ENCODE measurements at places on chromosomes 3 and 15.

DNA sequence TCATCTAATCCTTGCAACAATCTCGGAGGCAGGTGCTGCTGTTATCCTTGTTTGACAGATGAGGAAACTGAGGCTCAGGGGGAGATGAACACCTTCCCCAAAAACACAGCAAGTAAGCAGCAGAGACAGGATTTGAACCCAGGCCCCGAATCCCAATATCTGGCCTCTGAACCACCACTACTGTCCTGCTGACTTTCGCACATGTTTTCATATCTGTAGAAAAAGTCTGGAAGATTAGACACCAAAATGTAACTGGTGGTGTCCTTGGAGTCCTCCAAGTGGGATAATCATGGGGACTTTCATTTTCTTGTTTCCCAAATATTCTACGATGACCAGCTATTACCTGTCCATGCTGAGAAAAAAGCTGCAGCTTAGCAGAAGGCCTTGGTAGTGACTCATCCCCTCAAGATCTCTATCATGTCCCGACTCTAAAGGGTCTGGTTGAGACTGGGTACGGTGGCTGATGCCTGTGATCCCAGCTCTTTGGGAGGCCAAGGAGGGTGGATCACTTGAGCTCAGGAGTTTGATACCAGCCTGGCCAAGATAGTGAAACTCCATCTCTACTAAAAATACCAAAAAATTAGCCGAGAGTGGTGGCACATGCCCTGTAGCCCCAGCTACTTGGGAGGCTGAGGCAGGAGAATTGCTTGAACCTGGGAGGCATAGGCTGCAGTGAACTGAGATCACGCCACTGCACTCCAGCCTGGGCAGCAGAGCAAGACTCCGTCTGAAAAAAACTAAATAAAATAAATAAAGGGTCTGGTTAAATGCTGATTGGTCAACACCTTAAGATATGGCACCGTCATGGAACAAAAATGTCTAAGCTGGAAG lies 8.6 kb downstream of the IRAK2 start:
- H3K27ac ChIP-seq, result no peak overlapping the region
- H3K27me3 ChIP-seq, result no peaks in the 10 kb centered on the region
- H3K36me3 ChIP-seq, result no peaks in the 10 kb centered on the region
- DNase-seq, result no peak
- H3K4me1 ChIP-seq, result no peaks in the 10 kb centered on the region

DNA sequence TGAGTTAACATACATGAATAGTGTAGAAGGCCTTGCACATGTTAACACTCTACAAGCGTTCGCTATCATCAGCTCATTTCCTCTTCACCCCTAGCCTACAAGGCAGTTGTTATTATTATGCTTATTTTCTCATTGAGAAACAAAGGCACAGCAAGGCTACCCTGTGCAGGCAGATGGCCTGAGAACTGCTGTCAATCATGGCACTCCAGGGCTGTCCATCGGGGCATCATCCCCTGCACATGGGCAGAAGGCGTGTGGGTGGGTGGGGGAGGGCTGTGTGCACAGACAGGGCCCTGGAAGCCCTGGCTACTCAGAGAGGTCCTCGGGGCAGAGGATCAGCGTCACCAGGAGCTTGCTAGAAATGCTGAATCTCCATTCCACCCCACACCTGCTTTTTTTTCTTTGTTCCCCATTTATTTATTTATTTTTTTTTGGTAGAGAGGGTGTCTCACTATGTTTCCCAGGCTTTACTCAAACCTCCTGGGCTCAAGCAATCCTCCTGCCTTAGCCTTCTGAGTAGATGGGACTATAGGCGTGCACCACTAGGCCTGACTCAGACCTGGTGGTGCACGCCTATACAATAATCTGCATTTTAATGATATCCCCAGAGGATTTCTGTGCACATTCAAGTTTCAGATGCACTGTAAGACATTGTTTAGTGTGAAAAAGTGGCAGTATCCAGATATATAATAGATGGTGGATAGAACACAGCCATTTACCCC lies 9.6 kb upstream of the ZXDC start:
- H3K36me3 ChIP-seq, result no peaks in the 10 kb centered on the region
- H3K27me3 ChIP-seq, result no peaks in the 10 kb centered on the region

- H3K4me1 ChIP-seq, result peaks cover 12% of the 10 kb centered on the region
- peaks cover 9% of the 10 kb centered on the region for H3K27me3 ChIP-seq
- DNase-seq, result no peak
- no peaks in the 10 kb centered on the region for H3K36me3 ChIP-seq
- H3K27ac ChIP-seq, result no peak overlapping the region
These were observed 81.1 kb upstream of the MFGE8 start for GRCh38 chr15:88994286-88994685.

DNA sequence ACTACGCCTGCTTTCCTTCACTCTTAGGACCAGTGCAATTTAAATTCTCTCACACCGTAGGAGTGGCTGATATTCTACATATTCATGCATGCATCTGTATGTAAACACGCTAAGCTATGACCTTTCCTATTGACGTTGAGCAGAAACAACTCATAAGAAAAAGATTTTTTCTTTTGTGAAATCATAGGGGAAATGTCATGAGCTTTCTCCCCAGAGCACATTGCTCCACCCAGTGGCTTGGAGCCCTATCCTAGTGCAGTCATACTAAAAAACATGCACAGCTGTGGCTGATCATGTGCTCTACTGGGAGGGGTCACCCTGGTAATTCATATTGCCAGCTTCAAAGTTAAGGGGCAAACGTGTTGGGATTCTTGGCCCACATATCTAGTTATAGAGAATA lies 1.8 kb upstream of the MESD start:
- no peak overlapping the region for H3K4me3 ChIP-seq
- no peak overlapping the region for H3K27ac ChIP-seq
- peaks cover 4% of the 10 kb centered on the region for H3K4me1 ChIP-seq

GRCh38 chr15:66024116-66024515 lies 154.8 kb downstream of the RAB11A start:
- H3K4me3 ChIP-seq, result no peak overlapping the region
- no peak overlapping the region for H3K27ac ChIP-seq
- H3K27me3 ChIP-seq, result no peaks in the 10 kb centered on the region
- DNase-seq, result no peak

- no peaks in the 10 kb centered on the region for H3K4me1 ChIP-seq
- H3K4me3 ChIP-seq, result no peak overlapping the region
- DNase-seq, result no peak
- H3K27ac ChIP-seq, result no peak overlapping the region
- H3K36me3 ChIP-seq, result peaks cover 10% of the 10 kb centered on the region
- no peaks in the 10 kb centered on the region for H3K27me3 ChIP-seq
These were observed 23.2 kb downstream of the QTRT2 start for GRCh38 chr3:114079761-114080160.

- no peak overlapping the region for H3K27ac ChIP-seq
- no peaks in the 10 kb centered on the region for H3K27me3 ChIP-seq
- H3K36me3 ChIP-seq, result no peaks in the 10 kb centered on the region
- H3K4me1 ChIP-seq, result no peaks in the 10 kb centered on the region
- no peak overlapping the region for H3K4me3 ChIP-seq
These were observed 32.1 kb downstream of the MGLL start for GRCh38 chr3:127789990-127790881.

GRCh38 chr3:45929042-45929679 lies 14.1 kb upstream of the CXCR6 start:
- no peaks in the 10 kb centered on the region for H3K27me3 ChIP-seq
- H3K4me1 ChIP-seq, result no peaks in the 10 kb centered on the region
- H3K36me3 ChIP-seq, result peaks cover 30% of the 10 kb centered on the region
- DNase-seq, result no peak
- no peak overlapping the region for H3K27ac ChIP-seq

DNA sequence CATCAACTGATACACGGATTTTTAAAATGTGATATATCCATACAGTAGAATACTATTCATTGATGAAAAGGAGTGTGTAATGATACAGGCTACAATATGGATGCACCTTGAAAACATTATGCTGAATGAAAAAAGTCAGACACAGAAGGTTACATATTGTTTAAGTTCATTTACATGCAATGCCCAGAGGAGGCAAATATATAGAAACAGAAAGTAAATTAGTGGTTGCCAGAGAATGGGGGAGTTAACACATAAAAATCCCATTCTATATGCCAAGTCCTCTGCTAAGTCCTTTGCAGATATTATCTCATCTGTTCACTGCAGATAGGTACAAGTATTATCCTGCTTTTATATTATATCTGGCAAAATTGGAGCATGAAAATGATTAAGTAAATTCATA lies 22.1 kb upstream of the CDIN1 start:
- H3K4me3 ChIP-seq, result no peak overlapping the region
- H3K27ac ChIP-seq, result no peak overlapping the region
- DNase-seq, result no peak
- no peaks in the 10 kb centered on the region for H3K27me3 ChIP-seq
- no peaks in the 10 kb centered on the region for H3K36me3 ChIP-seq
- H3K4me1 ChIP-seq, result no peaks in the 10 kb centered on the region

DNA sequence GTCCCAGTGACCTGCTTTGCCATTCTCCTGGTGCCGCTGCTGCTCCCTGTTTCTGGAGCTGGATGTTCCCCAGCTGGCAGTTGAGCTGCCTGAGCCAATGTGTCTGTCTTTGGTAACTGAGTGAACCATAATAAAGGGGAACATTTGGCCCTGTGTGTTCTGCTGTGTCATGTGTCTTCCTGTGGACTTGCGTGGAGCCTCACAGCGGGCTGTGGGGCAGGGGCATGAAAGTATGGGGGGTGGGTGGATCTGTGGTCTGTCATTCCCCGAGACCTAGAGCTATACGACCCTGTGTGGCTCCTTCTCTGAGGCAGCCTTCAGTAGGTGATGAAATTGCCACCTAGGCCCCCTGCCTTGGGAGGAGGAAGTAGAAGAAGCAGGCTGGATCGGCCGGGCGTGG lies 2.0 kb upstream of the PPCDC start:
- DNase-seq, result no peak
- H3K27ac ChIP-seq, result no peak overlapping the region
- peaks cover 2% of the 10 kb centered on the region for H3K4me1 ChIP-seq
- H3K36me3 ChIP-seq, result peaks cover 13% of the 10 kb centered on the region
- H3K27me3 ChIP-seq, result no peaks in the 10 kb centered on the region

- no peak overlapping the region for H3K4me3 ChIP-seq
- H3K36me3 ChIP-seq, result no peaks in the 10 kb centered on the region
- no peaks in the 10 kb centered on the region for H3K4me1 ChIP-seq
These were observed 373.3 kb downstream of the GAP43 start for GRCh38 chr3:115996420-115997108.

GRCh38 chr15:96053031-96053780 lies 277.3 kb upstream of the NR2F2 start:
- no peaks in the 10 kb centered on the region for H3K27me3 ChIP-seq
- peak; percentile 30 for DNase-seq
- H3K4me1 ChIP-seq, result peaks cover 7% of the 10 kb centered on the region
- H3K27ac ChIP-seq, result no peak overlapping the region

DNA sequence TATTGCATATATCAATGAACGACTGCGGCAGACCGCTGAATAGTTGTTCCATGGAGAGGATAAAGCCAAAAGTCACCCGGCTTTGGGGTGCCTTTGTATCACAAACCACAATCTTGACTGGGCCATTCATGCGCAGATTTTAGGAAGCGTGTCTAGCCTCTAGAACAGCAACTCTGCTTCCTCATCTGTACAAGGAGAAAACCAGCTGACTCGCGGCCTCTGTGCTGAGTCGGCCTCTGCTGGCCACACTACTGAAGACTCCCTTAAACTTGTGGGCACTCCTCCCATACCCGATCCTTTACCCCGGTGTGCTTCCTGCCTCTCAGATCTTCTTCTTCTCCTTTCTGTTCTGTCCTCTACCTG lies 872 bp downstream of the DLEC1 start:
- H3K4me3 ChIP-seq, result no peak overlapping the region
- H3K27ac ChIP-seq, result no peak overlapping the region
- H3K4me1 ChIP-seq, result peaks cover 5% of the 10 kb centered on the region
- H3K27me3 ChIP-seq, result peaks cover 17% of the 10 kb centered on the region
- DNase-seq, result no peak
- no peaks in the 10 kb centered on the region for H3K36me3 ChIP-seq

DNA sequence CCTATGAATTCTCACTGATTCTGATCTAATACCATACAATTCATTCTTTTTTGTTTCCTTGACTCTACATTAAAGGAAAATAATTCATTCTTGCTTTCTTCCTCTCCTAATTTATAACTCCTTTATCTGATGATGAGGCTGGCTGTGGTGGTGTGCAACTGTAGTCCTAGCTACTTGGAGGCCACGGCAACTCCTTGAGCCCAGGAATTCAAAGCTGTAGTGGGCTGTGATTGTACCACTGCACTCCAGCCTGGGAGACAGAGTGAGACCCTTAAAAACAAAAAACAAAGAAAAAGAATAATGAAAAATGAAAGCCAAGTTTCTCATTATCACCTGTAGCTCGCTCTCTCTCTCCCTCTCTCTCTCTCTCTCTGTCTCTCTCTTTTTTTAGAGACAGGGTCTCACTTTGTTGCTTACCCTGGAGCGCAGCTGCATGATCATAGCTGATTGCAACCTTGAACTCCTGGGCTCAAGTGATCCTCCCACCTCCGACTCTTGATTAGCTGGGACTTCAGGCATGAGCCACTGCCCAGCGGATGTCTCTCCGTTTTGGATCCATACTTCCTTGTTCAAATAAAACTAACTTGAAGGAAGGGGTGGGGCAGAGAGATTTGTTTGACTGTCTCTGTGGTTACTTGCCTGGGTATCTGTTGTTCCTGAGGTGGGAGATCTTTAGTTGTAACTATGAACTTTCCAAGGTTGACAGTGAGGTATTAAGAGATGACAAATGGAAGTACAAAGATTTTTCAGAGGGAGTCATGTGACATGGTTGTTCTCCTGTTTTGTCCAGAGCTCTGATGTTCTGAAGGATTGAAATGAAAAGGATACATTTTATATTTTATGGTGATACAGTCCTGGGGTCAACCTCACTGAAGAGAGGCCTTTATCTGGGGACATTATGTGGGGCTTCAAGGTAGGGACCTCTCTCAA lies 46.9 kb downstream of the STARD9 start:
- no peak overlapping the region for H3K4me3 ChIP-seq
- no peak overlapping the region for H3K27ac ChIP-seq
- peaks cover 11% of the 10 kb centered on the region for H3K36me3 ChIP-seq
- H3K27me3 ChIP-seq, result no peaks in the 10 kb centered on the region
- no peak for DNase-seq

DNA sequence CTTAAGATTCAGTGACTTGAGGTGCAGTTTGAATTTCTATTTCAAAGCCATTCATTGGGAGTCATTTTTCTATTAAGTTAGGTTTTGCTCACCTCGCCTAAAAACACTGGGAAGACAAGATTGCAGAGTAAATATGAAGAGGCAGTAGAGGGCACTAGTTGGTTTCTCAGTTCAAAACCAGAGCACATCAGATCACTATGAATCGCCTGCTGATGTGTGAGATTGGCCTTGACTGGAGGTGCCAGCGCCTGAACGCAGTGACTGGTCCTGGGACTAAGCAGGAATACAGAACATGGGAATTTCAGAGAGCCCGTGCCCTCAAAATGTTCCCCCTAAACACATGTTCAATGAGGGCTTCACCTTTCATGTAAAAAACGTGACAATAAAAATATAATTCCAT lies 229.0 kb downstream of the ITPR1 start:
- no peak for DNase-seq
- no peaks in the 10 kb centered on the region for H3K27me3 ChIP-seq
- no peaks in the 10 kb centered on the region for H3K36me3 ChIP-seq
- no peak overlapping the region for H3K27ac ChIP-seq
- H3K4me1 ChIP-seq, result peaks cover 1% of the 10 kb centered on the region

- peaks cover 11% of the 10 kb centered on the region for H3K4me1 ChIP-seq
- H3K27ac ChIP-seq, result no peak overlapping the region
- H3K27me3 ChIP-seq, result no peaks in the 10 kb centered on the region
- no peak for DNase-seq
- H3K4me3 ChIP-seq, result no peak overlapping the region
- peaks cover 6% of the 10 kb centered on the region for H3K36me3 ChIP-seq
These were observed 9.9 kb downstream of the ARL6IP5 start for GRCh38 chr3:69094467-69095205.

- no peaks in the 10 kb centered on the region for H3K36me3 ChIP-seq
- no peak overlapping the region for H3K27ac ChIP-seq
- DNase-seq, result no peak
- H3K4me3 ChIP-seq, result no peak overlapping the region
- no peaks in the 10 kb centered on the region for H3K4me1 ChIP-seq
These were observed 397.3 kb upstream of the PROK2 start for GRCh38 chr3:72182206-72182605.
